NCI-H1105 treated with DMSO at 0.1 percent for 48 hours (cell line): ENCODE measurements at places on chromosomes 1 and 21.

- DNase-seq, result no peak
These were observed 97.8 kb downstream of the BEND5 start for GRCh38 chr1:48678710-48679505.

DNA sequence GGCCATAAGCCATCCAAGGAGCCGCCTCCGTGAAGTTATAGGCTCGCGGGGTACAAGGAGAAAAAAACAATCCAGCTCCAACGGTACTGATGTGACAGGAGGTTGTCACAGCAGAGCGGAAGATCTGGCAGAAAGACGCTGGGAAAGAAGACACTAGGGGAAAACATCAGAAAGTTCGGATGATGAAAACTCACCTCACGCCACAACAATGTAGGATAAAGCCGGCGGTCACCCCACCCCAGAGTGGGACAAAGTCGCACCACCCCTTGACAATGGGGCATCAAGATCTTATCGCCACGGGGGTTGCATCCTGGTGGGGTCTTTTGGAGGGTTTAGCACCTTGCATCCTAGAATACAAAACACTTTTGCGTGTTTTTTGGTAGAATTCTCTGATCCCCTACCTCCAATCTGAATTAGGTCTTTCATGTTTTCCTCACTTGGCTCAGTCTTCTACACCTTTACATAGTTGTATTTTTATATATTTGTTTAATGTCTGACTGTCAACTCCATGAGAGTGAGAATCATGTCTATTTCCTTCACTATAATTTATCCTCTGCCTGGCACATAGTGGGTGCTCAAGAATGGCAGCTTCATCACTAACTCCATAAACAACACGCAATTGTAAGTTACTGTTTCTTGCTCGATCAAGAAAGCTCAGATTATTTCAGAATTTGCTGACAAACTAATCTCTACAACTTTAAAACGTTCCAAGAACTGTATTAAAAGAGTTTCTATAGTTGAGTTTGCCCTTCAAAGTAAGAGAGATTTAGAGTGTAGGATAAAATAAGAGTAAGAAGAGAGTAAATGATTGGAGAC lies 611 bp upstream of the ZSWIM5 start:
- DNase-seq, result no peak

DNA sequence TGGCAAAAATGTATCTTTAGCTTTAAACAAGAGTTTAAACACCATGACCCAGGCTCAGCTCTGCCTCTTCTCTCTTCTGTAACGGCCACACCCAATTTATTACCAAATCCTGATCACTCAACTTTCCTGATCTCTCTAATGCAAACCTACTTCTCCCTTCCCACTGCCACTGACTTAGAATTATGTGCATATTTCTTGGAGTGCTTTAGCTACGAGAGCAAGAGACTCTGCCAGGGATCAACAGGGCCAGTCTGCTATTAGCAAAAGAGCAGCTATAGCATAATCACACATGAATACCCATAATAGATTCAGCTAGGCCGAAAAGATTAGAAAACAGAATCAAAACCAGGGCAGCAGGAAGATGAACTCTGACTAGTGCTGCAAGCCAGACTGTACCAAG lies 215.5 kb downstream of the MRPL39 start:
- DNase-seq, result no peak

- DNase-seq, result no peak
These were observed 282.4 kb downstream of the ZNF326 start for GRCh38 chr1:90277270-90277669.
